IPS-NIHi11 (cell line): ENCODE measurements at places on chromosomes 6 and 20.

DNA sequence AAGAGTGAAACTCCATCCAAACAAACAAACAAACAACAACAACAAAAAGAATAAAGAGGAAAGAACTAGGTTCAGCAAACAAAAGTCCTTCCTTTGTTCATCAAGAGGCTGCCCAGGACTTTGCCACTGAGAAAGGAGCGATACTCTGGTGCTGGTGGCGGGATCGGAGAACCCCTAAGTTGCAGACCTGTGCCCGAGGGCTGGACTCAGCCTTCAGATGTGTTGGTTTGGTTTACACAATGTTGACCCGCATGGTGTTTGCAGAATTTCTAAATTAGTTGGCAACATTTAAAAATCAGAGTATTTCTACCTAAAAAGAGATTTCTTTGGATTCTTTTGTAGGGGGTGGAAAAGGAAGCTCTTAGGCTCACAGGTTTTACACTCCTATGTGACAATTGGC is 42.5 kb downstream of the TRAM2 start:
- DNase-seq: no peak

DNA sequence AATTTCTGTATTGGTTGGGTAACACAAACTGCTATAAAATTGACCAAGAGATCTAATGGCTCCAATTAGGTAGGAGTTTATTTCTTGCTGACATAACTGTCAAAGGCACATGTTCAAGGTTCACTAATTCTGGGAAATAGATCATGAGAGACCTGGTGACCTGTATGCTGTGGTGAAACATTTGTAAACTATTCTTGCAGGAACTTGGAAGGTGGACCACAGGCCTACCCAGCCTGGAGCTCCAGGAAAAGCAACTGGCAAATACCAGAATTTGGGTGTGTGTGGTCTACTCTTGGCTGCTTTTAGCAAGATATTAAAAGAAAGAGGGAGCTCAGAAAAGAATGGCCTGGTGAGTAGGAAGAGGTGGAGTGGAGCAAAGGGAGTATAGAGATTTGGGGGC is 184.6 kb downstream of the QKI start:
- no peak for DNase-seq

DNA sequence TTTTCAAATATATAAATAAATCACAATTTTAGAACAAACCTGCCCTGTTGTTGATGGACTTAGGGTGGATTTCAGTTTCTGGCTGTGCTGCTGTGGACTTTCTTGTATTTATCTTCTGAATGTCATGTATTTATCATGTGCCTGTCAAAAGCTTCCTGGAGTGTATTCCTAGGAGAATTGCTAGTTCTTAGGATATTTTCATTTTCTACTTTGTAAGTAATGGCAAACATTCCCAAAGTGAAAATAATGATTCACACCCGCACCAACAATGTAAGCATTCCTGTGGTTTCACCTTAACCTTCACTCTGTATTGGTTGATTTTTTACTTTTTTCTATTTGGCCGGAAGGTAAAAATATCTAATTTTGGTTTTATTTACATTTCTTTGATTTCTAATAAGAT is 387.8 kb downstream of the SMOC2 start:
- no peak for DNase-seq

- no peak for DNase-seq
Observed at GRCh38 chr6:127367023-127367375, 23.6 kb upstream of the ECHDC1 start.

DNA sequence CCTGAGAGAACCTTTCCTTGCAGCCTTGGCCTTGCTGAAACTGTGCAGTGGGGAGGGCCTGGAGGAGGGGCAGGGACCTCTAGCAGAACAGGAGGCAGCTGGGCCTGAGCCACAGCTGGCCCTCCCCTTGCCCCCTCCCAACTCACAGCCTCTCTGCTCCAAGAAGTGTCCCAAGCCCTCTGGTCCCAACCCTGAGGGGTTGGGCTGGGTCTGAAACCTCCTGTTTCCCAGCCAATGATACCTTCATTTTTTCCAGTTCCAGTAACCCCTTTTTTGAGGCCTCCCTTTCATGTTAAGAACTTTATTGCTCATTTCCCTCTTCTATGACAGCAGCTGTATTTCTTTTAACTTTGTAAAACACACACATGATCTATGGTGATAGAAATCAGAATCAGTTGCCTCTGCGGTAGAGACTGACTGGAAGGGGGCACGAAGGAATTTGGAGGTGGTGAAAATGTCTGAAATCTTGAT is 17.9 kb upstream of the ARMC12 start:
- DNase-seq: no peak

GRCh38 chr6:13718123-13718458 is 6.5 kb upstream of the RANBP9 start:
- DNase-seq: no peak

GRCh38 chr20:2296524-2297356 is 939 bp downstream of the TGM3 start:
- DNase-seq: peak; percentile 22

DNA sequence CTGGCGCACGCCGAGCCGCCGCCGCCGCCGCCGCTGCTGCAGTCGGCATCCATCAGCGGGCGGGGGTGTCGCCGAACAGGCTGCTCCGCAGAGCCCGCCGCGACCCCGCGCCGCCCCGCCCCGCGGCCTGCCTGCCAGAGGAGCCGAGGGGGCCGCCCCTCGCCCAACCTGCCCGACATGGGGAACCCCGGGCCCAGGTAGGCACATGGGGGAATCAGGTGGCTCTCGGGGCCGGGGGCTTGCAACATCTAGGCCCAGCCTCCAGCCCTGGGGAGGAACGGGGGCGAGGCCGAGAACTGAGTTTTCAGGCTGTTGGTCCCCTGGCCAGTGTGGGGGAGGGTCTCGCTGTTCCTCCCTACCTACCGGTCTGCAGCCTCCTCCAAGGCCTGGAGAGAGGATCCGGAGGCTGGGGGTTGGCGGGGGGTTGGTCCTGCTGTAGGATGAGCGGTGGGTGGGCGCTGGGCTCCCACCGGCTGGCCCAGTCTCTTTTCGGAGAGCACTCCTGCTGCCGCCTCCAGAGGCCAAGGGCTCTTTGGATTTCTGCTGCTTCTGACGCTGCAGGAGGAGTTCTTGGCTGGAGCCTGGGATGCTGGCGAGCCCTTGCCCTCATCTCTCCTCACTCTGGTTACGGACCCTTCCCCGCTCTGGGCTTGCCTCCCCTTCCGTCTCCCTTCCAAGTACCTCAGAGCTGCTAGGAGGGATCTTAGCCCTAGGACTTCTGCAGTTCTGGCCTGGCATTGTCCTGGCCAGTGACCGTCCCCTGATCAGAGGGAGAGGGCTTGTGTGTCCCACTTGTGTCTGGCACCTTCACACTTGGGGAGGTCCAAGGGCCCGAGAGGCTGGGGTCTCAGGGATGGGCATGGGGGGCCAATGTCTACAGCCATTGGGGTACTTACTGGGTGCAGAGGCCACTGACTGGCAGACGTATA is at the start of gene EPB41L1:
Gene EPB41L1, plus strand, starts transcription at position 41 of the 929 bp plus-strand sequence. CDS start 19,038 bp downstream, outside the sequence.
- peak; percentile 50 for DNase-seq

- no peak for DNase-seq
Observed at GRCh38 chr20:23020230-23021018, 14.7 kb upstream of the SSTR4 start.
